ENCODE measurements at places on chromosomes 7 and 10. TPM values are rescaled to one million over a fixed set of nuclear protein-coding genes. Genes with fewer than 3 reads are reported as not detected.

GRCh38 chr7:88452646-88453045, 146.0 kb upstream of the STEAP4 start:
- DNase-seq, result no peak

DNA sequence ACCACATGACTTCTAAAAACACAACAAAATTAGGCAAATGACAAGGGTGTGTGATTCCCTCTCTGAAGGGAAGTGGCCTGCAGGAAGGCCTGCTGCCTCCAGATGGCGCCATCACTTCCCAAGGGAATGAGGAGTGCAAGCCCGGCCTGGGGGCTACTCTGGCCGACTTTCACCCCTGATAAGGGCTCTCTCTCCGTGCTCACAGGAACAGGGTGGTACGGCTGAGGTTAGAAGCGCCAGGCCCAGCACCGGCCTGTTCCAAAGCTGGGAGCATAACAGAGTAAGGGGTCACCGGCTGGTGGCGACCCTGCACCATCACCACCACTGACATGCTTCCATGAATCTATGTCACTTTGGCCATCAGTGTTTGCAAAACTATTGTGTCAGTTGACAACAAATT, 13.1 kb downstream of the RBP3 start:
- no peak for DNase-seq

DNA sequence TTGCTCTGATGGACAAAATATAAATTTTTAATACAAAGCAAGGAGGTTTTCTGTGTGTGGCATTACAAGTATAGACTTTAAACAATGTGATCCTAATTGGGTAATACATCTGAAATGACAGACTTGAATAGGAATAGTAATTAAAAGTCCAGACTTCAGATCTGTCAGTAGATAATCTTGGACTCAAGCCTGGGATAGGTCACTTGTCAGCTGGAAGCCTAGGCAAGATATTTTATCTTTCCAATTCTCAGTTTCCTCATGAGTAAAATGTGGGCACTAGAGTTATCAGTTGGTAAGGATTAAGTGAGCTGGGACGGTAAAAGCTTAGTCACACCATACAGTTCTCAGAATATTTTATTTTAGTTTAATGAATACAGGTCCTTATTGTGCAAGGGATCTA, 10.4 kb upstream of the ZMYND11 start:
- DNase-seq, result no peak

DNA sequence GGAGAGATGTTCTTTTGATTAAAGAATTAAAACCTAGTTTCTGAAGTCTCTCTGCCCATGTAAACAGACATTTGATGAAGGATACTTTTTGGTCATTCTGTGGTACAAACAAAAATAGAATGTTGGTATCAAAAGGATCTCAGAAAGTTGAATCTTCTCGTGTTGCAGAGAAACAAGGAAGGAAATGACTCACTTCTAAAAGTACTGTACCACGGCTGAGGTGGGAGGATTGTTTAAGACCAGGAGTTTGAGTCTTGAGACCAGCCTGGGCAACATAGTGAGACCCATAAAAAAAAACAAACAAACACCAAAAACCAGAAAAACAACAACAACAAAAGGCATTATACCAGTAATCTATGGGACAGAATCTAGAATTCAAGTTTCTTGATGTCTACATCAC, 69.7 kb downstream of the PRSS58 start:
- DNase-seq, result no peak

DNA sequence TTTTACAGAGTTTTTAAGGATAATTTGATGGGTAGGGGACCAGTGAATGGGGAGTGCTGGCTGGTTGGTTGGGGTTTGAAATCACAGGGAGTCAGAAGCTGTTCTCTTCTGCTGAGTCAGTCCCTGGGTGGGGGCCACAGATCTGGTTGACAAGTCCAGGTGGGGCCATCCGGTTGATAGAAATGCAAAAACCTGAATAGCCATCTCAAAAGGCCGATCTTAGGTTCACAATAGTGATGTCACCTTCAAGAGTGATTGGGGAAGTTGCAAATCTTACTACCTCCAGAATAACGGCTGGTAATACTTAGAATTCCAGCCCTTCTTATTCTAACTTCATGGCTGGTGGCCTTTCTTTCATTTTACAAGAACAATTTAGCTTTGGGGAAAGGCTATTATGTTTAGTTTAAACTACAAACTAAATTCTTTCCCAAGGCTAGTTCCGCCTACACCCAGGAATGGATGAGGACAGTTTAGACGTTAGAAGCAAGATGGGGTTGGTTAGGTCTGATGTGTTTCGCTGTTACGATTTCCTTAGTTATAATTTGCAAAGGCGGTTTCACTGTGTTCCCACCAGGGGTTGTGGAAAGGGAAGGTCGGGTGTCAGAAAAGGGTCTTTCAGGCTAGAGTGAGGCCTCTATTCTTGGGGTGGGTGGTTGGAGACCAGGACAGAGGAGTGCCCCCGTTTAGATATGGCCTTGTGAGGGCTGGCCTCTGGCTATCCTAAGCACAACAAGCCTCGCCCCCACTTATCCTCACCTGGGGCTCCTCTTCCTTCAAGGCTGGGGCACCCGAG, 27.4 kb downstream of the IFT22 start:
- no peak for DNase-seq

The CYP2C19 gene
- total RNA-seq, result not detected

The ITPRID1 gene
- total RNA-seq, result not detected

- DNase-seq, result no peak
Measured at GRCh38 chr10:31625566-31625965, 303.1 kb downstream of the ARHGAP12 start.
